Hematopoietic multipotent progenitor cell (in vitro differentiated cells): ENCODE measurements at places on chromosomes 2 and 18. TPM values are rescaled to one million over a fixed set of nuclear protein-coding genes. Genes with fewer than 3 reads are reported as not detected.

The NGEF gene
- not detected for total RNA-seq

The B3GNT7 gene
- total RNA-seq: 2.7 TPM

The RNU2-63P gene
- total RNA-seq: under 0.01 TPM

The KCNG2 gene
- 14.8 TPM for total RNA-seq

The MAPRE3 gene
- 3.0 TPM for total RNA-seq

The DCDC2C gene
- total RNA-seq: not detected

The HADHA gene
- total RNA-seq: 111 TPM

The MRPL44 gene
- 19.1 TPM for total RNA-seq

The CTDSP1 gene
- total RNA-seq: 152 TPM

The CHAC2 gene
- total RNA-seq: 1.1 TPM

The SPP2 gene
- total RNA-seq: not detected

The MC5R gene
- not detected for total RNA-seq

The TWSG1 gene
- 33.7 TPM for total RNA-seq

- DNase-seq: peak; percentile 74
Observed at GRCh38 chr18:47953471-47953931, 23.0 kb upstream of the SMAD2 start.

DNA sequence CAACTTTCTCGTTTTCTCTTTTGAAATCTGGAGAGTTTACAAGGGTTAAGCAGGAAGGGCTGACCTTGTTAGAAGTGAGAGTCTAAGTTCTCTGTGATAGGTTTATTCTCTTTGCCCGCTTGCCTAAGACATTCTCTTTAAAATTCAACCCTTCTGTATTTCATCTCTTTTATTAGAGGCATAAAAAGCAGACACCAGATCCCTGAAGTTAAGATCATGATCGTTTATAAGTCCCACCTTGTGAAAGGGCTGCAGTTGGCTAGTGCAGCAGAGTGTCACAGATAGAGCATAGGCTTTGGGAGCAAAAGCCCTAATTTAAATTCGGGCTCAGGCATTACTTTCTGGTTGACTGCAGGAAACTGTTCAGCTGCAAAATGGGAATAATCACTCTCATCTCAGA is 181.2 kb downstream of the EPHA4 start:
- no peak for DNase-seq

GRCh38 chr2:208363485-208363884 is 43.1 kb upstream of the PTH2R start:
- DNase-seq: peak; percentile 92

DNA sequence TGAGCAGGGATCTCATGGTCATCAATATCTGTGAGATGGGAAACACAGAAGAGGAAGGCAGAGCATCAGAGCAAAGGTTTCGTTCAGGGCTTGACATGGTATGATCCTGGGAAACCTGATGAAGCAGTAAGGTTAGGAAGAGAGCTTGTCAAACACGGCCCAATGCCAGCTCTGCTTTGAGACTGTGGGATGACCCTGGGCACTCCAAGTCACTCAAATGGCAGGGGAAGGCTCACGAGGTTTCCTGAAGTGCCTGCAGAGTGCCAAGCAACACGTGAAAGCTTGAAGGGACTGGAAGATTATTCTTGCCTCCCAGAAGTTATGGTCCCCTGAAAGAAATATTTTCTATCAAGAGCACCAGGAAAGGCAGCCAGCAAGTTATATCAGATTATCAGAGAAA is 6.5 kb downstream of the MCFD2 start:
- no peak for DNase-seq

DNA sequence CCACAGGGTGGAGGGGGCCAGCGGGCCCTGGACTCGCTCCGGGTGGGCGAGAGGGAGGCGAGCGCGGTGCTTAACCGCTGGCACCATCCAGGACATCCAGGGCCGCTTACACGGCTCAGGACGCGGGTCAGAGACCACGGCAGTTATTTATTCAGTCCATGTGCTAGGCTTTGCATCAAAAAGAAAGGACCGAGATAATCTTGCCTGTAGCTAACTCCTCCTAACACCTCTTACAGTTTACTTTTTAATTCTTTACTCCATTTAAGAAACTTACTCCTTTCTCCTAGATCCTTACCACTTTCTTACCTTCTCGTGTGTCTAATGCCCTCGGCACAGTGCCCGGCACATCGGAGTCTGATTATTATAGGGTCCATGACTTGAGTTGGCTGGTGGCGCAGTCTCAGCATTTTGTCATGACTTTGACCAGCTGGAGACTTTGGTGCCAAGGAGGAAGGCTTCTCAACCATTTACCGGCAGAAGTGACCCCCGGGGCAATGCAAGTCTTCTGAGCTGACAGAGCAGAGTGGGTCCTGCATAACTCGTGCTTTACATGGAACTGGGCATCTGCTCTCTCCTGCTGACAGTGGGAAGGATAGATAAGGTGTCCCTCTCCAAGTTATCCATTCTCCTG is 503 bp downstream of the ANXA4 start:
- no peak for DNase-seq

DNA sequence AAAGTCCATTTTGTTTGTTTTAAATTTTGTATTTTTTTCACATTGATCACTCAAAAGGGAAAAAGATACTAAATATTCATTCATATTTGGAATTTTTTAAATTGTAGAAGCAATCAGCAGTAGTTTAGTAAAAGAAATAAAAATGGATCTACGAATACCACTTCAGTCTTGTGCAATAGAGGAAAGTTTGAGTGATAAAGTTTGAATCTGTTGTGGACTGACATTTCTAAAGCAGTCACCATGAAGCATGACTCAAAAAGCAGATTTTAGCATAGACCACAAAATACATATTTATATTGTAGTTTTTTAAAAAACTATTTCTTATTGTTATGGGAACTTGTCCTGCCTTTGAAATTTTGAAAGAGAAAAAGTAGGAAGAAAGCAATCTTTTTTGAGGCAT is 520.5 kb upstream of the ZEB2 start:
- DNase-seq: no peak

GRCh38 chr18:25795213-25795612 is 295.2 kb downstream of the SS18 start:
- DNase-seq: no peak

DNA sequence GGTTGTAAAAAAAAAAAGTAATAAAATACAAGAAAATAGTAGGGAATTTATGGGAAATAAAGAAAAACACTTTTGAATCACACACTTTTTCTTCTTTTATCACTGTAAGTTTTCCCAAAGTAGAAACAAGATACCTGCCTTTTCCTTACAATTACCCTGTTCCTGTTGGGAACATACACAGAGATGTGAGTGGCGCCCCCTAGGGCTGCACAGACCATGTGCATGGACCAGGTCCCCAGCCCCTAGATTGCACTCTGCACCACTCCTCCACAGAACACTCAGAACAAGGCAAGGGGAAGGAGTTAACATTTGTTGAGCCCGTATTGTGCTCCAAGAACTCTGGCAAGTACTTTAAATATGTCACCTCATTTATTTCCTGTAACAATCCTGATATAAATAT is 118.7 kb upstream of the NRP2 start:
- peak; percentile 14 for DNase-seq

GRCh38 chr2:119760237-119760955 is 674 bp downstream of the PTPN4 start:
- no peak for DNase-seq

GRCh38 chr18:58394602-58395425 is 234.1 kb downstream of the ALPK2 start:
- no peak for DNase-seq

- no peak for DNase-seq
Observed at GRCh38 chr2:28350791-28351285, 41.8 kb upstream of the FOSL2 start.

- DNase-seq: no peak
Observed at GRCh38 chr18:48607056-48607984, 68.5 kb downstream of the CTIF start.

DNA sequence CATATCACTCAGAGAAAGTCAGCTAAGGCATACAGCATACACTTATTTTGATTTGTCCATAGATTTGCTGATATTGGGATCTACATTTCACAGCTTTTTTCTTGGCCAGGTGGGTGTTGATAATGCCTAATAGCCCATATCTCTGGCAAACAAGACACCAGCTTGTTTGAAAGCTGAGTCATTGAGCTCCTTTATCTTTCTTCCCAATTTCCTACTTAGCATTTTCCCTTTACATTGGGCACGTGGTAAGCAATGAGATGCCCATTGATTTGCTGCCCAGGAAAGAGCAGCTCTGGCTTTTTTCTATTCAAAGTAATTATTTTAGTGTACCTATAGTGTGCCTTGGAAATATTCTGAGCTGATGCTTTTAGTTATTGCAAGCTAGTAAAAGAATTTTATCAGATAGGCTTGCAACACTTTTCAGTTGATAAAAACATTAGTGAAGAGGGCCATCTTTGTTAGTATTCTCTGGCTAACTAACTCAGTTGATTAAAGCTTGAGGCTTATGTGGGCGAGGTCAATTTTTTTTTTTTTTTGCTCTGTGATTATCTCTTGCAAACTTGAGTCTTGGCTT is 79.6 kb downstream of the OSBPL6 start:
- peak; percentile 35 for DNase-seq

DNA sequence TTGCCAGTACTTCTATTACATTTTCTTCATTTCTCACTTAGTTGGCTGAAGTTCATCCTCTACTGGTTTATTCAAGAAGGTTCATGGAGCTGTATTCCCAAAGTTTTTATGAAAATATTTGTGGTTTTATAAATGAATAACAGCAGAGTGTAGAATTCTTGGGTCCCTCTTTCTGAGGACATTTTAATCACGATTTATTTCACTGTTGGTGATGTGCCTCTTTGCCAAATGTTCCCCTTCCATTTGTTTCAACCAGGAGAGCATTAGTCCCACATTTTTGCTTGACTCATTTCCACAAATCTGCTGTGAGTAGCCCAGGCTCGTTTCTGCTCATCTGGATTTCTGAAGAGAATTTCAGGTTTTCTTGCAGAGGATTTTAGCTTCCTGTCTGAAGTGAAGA is 20.8 kb downstream of the COPS7B start:
- no peak for DNase-seq

- no peak for DNase-seq
Observed at GRCh38 chr2:179263446-179264367, 925 bp downstream of the SESTD1 start.

- no peak for DNase-seq
Observed at GRCh38 chr18:39424261-39424660, 1858.7 kb upstream of the CELF4 start.

DNA sequence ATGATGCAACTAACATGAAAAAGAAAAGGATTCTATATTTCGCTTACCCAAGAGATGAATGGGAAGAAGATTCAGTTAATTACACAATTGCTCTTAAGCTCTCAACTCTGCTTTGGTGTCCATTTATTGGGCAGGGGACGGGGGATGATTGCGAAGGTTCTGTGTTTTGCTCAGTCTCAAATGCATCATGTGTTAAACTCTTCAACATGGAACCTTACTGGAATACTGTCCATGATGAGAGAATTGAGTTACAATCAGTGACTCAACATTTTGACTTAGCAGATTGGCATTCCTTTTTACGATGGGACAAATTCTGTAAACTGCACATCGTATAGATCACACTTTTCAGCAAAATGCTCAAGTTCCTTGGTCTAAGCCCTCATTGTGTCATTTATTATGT is 135.6 kb downstream of the RBMS1 start:
- no peak for DNase-seq

GRCh38 chr2:101781326-101781725 is 83.8 kb downstream of the MAP4K4 start:
- DNase-seq: peak; percentile 86

- DNase-seq: no peak
Observed at GRCh38 chr18:61239051-61239450, 94.2 kb upstream of the CDH20 start.

- no peak for DNase-seq
Observed at GRCh38 chr2:43129676-43130547, 96.5 kb downstream of the ZFP36L2 start.

DNA sequence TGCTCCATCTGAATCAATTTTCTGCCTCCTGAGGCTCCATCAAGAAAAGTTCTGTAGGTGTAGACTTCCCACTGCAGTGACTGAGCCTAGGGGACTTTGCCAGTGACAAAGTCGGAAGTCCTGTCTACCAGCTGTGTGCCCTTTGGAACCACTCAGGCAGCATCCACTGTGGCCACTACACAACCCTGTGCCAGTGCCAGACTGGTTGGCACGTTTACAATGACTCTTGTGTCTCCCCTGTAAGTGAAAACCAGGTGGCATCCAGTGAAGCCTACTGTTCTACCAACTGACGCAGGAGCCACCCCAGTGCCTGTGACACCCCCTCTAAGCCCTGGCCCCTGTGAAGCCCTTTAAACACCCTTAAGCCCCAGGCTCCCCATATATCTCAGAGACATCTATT is 132.1 kb upstream of the SERPINE2 start:
- DNase-seq: no peak

DNA sequence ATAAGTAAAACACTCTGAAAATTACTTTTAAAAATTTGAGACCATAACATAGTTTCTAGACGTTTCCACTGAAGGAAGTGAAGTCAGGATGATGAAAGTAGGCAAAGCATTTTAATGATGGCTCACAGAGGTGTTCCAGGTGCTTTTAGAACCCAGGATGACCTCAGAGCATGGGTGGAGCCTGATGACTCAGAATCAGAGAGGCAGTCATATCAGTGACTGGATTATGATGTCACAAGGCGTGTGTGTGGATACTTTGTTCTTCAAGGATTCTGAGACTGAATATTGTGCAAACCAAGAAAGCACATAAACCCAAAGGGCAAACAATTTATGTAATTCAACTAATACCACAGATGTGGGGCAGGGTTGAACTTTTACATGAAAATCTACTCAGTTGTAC is 208.0 kb upstream of the FBXO11 start:
- no peak for DNase-seq

- DNase-seq: no peak
Observed at GRCh38 chr2:172253190-172254052, 150.7 kb upstream of the DLX2 start.

DNA sequence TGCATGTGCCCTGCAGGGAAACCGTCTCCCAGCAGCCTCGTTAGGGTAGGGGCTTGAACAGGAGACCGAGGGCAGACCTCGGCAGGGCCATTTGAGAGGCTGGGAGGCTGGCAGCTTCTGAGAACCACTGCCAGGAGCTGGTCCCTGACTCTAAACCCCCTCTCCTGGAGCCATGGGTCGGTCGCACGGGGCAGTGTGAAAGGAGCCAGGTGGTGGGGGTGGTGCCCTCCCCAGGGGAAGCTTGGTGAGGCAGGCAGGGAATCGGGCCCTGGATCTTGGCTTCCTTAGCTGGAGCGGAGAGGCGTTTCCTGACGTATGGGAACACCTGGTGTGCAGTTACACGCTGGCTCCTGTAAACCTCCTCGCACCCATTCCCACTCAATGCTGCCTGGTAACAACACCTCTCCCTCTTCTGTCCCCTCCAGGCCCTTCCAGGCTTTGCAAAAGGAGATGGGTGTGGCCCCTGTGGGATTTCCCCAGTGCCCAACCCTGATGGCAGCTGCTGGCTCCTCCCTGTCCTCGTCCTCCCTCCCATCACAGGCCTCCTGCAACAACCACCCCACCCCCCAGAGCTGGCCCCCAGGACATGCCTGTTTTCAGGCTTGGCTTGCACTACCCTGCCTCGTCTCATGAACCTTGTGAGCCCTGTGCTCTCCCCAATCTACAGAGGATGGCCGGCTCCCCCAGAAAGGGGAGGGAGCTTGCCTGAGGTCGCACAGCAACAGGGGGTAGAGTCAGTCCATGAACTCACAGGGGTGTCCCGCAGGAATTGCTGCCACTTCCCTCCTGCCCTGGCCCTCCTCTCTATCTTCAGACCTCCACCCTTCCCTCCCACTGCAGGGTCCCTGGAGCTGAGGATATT is 24.4 kb downstream of the ADRA2B start:
- no peak for DNase-seq

- no peak for DNase-seq
Observed at GRCh38 chr2:150676747-150677383, 189.4 kb upstream of the RND3 start.

GRCh38 chr2:104887676-104888075 is 33.8 kb downstream of the POU3F3 start:
- no peak for DNase-seq
